Body of pancreas (tissue), 4 donors: ENCODE measurements at places on chromosomes 16 and 17. TPM values are rescaled to one million over a fixed set of nuclear protein-coding genes. Genes with fewer than 3 reads are reported as not detected.

PDK2 gene
- total RNA-seq, result 119 TPM

OR1F1 gene
- total RNA-seq, result not detected

HOXB7 gene
- 0.52 TPM for total RNA-seq

TNK1 gene
- total RNA-seq, result 12.7 TPM

RGS9 gene
- total RNA-seq, result 4.3 TPM

TBC1D28 gene
- total RNA-seq, result not detected

GRCh38 chr16:82758904-82759303, 132.1 kb downstream of the CDH13 start:
- H3K36me3 ChIP-seq, result no peaks in the 10 kb centered on the region
- no peak overlapping the region for H3K4me3 ChIP-seq
- no peak for DNase-seq
- no peaks in the 10 kb centered on the region for H3K27me3 ChIP-seq

GRCh38 chr17:54899721-54900456, 763 bp upstream of the TOM1L1 start:
- no peaks in the 10 kb centered on the region for H3K27me3 ChIP-seq
- H3K27ac ChIP-seq, result no peak overlapping the region
- H3K4me1 ChIP-seq, result peaks cover 23% of the 10 kb centered on the region
- H3K4me3 ChIP-seq, result no peak overlapping the region
- no peaks in the 10 kb centered on the region for H3K36me3 ChIP-seq

DNA sequence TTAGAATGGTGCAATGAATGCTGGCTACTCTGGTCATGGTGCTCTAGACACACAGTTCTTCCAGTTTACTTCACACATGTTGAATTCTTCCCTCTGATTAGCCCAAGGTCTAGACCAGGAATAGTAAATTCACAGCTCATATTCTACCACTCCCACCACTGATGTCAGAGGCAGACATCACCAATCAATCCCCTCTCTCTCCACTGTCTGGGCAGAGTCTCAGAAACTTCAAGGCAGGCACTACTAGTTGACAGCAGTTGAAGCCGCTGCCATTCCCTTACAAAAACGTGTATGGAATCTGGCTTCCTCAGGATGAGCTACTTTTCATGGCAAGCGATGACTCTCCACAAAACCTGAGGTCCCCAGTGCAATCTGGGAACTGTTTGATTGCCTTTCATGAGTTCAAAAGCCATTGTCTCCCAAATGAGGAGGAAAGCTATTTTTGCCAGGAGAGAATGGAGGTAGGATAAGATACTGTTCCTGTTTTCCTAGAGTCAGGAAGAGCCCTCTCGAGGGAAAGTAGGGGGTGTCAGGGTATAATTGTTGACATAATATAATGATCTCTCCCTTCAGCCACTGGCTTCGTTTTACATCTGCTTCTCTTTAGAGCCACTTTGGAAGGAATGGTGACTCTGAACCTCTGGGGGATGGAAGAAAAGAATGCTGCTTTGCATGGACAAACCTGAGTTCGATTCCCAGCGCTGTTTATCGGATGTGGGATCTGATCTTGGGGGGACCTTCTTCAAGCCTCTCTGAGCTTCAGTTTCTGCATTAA, 90.0 kb downstream of the FOXL1 start:
- no peaks in the 10 kb centered on the region for H3K4me1 ChIP-seq
- H3K27ac ChIP-seq, result no peak overlapping the region
- no peaks in the 10 kb centered on the region for H3K36me3 ChIP-seq
- H3K4me3 ChIP-seq, result no peak overlapping the region

- H3K36me3 ChIP-seq, result no peaks in the 10 kb centered on the region
- DNase-seq, result no peak
- peak overlapping the region; percentile 33 for H3K4me3 ChIP-seq
- peaks cover 5% of the 10 kb centered on the region for H3K4me1 ChIP-seq
These were observed 743 bp downstream of the ZNF624 start for GRCh38 chr17:16652847-16653366.

GRCh38 chr17:32859857-32860525, 16.9 kb downstream of the MYO1D start:
- H3K36me3 ChIP-seq, result no peaks in the 10 kb centered on the region
- H3K4me1 ChIP-seq, result peaks cover 11% of the 10 kb centered on the region
- H3K27ac ChIP-seq, result no peak overlapping the region
- H3K4me3 ChIP-seq, result no peak overlapping the region
- no peaks in the 10 kb centered on the region for H3K27me3 ChIP-seq

GRCh38 chr17:78979780-78980623, at the start of gene LGALS3BP:
Gene LGALS3BP (minus strand): TSS chr17:78979923. CDS start chr17:78977191, 2,732 bp downstream.
- no peaks in the 10 kb centered on the region for H3K36me3 ChIP-seq
- peak; percentile 73 for DNase-seq
- peaks cover 44% of the 10 kb centered on the region for H3K4me1 ChIP-seq
- H3K27me3 ChIP-seq, result no peaks in the 10 kb centered on the region
- peak within 1 kb of the TSS; percentile 71 for H3K27ac ChIP-seq

DNA sequence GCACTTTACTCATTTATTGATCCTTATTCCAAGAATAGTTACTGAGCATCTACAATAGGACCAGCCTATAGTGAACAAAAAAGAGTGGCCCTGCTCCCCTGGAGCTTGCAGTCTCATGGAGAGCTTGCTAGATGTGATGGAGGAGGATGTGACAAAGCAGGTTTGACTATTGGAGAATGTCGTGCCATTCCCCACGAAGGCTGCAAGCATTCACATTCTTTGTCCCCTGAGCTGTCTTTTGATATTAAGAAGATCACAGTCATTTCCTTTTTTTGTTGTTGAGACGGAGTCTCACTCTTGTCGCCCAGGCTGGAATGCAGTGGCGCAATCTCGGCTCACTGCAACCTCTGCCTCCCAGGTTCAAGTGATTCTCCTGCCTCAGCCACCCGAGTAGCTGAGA, 115.0 kb upstream of the ADAMTS18 start:
- H3K4me3 ChIP-seq, result no peak overlapping the region
- no peaks in the 10 kb centered on the region for H3K4me1 ChIP-seq
- no peak overlapping the region for H3K27ac ChIP-seq
- no peak for DNase-seq

DNA sequence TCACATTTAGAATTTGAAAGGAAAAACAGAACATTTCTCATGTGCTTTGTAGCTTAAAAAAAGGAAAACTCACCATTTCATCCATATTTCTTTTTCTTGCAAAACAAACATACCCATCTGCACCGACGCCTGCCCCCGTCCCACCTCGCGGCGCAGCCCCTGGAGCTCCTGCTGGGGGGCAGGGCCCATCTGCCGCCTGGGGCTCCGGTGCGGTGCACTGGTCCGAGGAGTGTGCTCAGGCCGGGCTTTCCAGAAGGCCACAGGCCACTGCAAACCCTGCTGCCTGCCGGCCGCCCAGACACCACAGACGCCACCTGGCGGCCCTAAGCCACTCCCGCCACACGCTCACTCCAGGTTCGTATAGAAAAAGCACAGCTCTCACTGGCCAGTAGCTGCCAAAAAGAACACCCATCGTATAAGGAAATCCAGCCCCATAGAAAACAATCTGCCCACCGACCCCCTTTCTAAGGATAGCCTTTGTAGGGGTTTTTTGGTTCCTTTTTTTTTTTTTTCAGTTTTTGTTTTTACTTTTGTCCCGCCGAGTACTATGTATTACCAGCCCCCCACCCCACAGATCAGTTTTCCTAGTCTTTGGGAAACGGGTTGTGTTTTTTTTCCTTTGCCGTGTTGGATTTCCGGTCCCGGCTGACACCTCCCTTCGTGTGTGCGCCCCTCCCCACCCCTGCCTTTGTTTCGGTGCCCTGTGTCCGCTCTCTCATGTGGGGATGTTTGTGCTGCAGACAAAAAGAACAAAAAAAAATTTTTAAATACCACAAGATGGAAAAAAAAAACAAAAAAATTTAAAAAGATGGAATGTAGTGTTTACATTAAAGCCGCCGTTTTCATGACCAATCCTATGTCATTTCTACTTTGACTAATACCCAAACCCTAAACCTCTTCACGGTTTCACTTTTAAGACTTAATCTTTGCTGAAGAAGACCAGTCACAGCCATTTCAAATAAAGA, 68.8 kb downstream of the AMFR start:
- no peak overlapping the region for H3K4me3 ChIP-seq
- peaks cover 10% of the 10 kb centered on the region for H3K4me1 ChIP-seq
- no peaks in the 10 kb centered on the region for H3K36me3 ChIP-seq
- peak; percentile 87 for DNase-seq
- no peaks in the 10 kb centered on the region for H3K27me3 ChIP-seq
- H3K27ac ChIP-seq, result peak overlapping the region; percentile 40

DNA sequence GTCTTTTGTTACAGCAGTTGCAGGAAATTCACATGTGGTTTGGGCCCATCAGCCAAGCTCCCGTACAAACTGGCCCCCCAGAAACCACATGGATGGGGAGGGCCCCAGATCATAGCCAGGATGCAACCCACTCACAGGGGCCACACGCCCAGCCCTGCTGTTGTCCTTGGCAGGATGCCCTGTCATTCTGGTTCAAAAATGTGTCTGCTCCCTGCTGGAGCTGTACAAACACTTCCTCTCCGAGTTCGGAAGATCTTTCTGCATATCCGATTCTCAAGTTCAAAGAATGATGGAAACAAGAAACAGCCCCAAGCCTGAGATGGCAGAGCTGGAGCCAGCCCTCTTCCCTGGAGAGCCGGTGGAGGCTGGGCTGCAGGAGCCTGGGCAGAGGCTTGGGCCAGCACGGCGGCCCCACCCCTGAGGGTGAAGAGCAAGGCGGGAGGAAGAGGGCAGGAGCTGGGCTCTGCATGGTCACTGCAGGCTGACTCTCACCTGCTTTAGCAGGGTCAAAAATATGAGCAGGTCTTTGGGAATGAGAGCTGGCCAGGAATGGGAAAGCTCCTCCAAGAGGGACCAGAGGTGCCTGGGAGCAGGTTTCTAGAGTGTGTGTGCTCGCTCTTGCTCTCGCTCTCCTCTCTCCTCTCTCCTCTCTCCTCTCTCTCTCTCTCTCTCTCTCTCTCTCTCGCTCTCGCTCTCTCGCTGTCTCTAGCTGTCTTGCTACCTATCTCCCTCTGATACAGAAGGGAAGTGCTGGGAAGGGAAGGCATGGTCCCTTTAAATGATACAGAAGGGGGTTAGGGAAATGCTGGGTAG, 34.7 kb upstream of the ENPP7 start:
- no peaks in the 10 kb centered on the region for H3K36me3 ChIP-seq
- DNase-seq, result no peak
- peaks cover 8% of the 10 kb centered on the region for H3K4me1 ChIP-seq
- H3K27ac ChIP-seq, result no peak overlapping the region

DNA sequence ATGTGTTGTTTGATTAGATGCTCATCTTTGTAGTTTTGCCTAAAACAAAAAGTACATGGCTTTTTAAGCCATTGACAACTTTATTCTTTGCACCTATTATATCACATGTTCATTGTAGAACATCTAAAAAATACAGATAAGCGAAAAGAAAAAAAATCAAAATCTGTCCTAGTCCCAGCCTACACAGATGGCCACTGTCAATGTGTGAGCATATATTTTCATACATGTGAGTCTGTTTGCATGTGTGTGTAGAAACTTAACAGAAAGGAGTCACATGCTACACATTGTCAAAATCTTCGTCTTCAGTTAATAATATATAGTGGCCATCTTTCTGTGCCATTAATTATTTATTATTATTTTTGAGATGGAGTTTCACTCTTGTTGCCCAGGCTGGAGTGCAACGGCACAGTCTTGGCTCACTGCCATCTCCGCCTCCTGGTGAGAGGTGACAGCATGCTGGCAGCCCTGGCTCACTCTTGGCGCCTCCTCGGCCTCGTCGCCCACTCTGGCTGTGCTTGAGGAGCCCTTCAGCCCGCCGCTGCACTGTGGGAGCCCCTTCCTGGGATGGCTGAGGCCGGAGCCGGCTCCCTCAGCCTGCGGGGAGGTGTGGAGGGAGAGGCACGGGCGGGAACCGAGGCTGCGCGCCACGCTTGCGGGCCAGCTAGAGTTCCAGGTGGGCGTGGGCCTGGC, 68.5 kb upstream of the AMZ2 start:
- no peaks in the 10 kb centered on the region for H3K27me3 ChIP-seq
- no peaks in the 10 kb centered on the region for H3K4me1 ChIP-seq
- H3K27ac ChIP-seq, result no peak overlapping the region

DNA sequence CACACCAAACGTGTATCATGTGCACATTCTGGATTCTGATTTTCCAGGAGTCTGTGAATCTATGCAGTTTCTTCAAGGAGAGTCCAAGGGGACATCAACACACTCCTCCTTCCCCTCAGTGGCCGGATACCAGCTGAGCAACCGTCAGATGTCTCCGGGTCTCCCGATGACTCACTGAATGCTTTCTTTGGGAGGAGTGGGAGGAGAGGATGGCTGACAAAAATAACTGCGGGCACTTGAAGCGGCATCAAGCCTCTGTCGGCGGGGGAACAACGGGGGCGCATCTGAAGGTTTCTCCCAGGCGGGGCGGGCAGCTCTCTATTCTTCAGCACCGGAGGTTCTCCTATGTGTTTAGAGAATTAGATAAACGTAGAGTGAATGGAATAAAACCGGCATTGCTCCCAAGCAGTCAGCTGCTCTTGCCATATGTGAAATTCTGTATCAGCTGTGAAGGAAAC, 24.6 kb upstream of the LRRC75A start:
- H3K4me3 ChIP-seq, result no peak overlapping the region
- H3K27ac ChIP-seq, result no peak overlapping the region
- H3K4me1 ChIP-seq, result peaks cover 6% of the 10 kb centered on the region
- DNase-seq, result no peak
- no peaks in the 10 kb centered on the region for H3K27me3 ChIP-seq

DNA sequence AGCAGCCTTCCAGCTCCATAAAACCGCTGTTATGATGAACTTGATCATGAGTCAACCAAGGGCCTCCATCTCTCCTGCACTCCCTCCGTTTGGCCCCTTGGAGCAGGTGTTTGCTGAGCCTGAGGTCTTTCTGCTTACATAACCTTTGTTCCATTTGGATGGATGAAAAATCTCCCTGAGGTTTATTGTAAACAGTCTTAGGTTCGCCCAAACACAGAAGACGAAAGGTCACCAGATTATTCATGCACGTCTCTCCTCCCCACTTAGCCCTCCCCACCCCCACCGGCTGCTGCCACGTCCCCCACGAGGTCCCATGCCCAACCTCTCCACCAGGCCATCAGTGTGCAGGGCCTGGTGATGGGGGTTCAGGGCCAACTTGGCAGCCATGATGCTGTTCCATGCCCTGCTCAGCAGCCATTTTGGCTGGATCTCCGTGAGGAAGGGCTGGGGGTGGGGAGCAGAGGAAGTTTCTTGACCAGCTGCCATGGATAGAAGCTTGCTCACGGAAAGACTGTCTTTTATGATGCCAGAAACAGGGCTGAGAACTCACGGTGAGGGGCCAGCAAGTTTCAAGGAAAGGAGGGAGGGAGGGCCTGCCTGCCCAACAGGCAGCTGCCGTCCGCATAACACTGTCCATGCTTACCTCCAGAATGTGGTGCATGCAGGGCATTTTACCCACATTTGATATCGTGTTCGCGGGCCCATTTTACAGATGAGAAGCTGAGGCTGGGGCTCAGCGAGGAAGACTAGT, 47.8 kb upstream of the FOXF1 start:
- no peak for DNase-seq
- no peaks in the 10 kb centered on the region for H3K27me3 ChIP-seq
- H3K4me3 ChIP-seq, result no peak overlapping the region
- H3K4me1 ChIP-seq, result no peaks in the 10 kb centered on the region

DNA sequence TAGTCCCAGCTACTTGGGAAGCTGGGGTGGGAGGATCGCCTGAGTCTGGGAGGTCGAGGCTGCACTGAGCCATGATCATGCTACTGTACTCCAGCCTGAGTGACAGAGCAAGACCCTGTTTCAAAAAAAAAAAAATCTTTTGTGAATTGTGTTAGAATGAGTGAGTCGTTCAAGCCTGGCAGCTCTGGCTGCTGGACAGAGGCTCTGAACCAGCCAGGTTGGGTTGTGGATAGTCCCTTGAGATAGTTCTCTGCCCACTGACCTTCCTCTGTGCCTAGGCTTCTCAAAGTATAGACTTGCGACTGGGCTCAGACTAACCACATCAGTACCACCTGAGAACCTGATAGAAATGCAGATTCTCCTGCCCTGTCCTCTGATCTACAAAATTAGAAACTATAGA, 2.2 kb upstream of the KSR1 start:
- no peak overlapping the region for H3K4me3 ChIP-seq
- DNase-seq, result no peak
- no peaks in the 10 kb centered on the region for H3K27me3 ChIP-seq
- H3K4me1 ChIP-seq, result peaks cover 24% of the 10 kb centered on the region
